ENCODE measurements at places on chromosomes 11 and 22. TPM values are rescaled to one million over a fixed set of nuclear protein-coding genes. Genes with fewer than 3 reads are reported as not detected.

DNA sequence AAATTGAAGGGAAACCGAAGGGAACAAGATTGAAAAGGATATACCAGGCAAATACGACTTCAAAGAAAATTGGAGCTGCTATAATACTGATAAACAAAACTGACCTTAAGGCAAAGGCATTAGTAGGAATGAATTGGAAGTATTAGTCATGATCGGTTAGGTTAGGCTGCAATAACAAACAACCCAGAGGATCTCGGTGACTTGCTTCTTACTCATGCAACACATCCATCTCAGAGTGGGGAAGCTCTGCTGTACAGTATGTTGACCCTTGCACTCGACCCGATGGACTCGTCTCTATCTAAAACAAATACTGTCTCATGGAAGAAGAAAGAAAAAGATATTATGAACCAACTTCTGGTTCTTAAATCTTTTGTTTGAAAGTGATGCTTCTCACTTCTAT is 42.3 kb downstream of the SPATA19 start:
- no peak for DNase-seq

GRCh38 chr11:126992804-126993111 is 7.8 kb downstream of the KIRREL3 start:
- DNase-seq = no peak

The DNAJC4 gene
- 12.7 TPM for total RNA-seq

DNA sequence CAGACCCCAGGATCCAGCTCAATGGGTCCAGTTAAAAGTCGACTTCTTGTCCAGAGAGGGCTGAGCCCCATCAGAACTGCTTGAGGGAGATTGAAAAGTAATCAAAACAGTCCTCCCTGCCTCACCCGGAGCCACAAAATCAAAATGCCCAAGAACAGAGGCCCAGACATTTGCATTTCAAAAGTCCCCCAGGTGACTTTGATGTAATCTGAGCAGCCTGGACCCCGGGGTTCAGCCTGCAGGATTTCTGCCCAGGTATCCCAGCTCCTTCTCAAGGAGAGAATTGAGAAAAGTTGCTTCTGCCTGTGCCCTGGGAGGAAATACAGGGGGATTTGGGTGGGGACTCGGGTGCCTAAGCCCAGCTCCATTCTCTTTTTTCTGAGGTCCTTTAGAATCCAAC is 1385.0 kb downstream of the TBC1D22A start:
- no peak for DNase-seq

DNA sequence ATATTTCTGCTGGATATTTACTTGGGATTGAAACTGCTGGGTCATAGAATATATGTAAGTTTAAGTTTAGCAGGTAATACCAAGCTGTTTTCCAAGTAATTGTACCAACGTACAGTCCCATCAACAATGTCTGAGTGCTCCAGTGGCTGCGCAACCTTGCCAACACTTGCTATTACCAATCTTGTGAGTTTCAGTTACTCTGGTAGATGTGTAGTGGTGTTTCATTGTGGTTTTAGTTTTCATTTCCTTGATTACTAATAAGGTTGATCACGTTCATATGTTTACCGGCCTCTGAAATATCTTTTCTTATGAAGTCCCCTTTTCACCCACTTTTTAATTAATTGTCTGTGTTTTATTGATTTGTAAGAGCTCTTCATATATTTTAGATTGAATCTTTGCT is 370.6 kb upstream of the CADM1 start:
- no peak for DNase-seq

The MAJIN gene
- total RNA-seq = 0.04 TPM

DNA sequence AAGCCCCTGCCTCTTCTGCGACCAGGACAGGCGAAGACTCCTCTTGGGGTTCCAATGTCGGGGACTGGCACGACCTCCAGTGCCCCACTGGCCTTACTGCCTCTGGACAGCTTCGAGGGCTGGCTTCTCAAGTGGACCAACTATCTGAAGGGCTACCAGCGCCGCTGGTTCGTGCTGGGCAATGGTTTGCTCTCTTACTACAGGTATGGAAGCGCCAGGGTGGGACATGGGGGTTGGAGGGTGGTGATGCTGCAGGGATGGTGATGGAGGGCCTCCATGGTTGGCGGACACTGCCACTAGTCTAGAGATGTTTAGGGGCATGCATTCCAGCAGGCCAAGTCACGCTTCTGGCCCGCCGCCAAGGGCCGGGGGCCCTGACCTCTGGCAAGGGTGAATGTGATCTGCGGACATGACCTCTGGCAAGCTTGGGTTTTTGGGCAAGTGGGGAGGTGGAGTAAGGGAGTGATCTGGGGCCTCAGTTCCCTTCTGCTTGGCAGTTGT is 727 bp downstream of the OSBP2 start:
- no peak for DNase-seq

DNA sequence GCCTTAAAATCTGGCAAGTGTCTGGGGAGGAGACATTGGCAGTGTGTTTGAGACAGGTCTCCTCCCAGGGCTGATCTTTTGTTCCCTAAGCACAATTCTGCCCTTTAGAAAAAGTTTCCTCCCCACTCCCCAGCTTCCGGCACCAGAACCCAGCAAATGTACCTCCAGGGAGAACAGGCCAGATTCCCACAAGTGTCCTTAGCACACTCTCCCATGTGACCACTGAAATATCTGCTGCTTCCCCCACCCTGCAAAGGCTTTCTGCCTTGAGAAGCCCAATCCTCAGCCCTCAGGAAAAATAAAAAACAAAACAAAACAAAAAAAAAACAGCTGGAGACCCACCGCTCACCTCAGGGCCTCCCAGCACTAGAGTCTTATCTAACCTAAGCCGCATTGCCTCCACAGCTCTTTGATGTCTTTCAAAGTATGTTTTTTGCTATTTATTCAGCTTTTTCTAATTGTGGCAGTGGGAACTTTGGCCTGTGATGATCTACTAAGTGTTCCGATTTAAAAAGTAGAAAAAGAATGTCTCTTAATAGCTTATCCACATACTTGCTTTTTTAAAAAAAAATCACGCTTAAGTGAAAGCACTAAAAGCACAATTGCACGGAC is 29.0 kb upstream of the FBLN1 start:
- no peak for DNase-seq

The DEFB108B gene
- not detected for total RNA-seq

GRCh38 chr11:102850973-102851745 is 7.8 kb upstream of the MMP3 start:
- DNase-seq = peak; percentile 88

GRCh38 chr22:44625421-44625760 is 76.6 kb upstream of the PRR5 start:
- no peak for DNase-seq

- no peak for DNase-seq
Measured at GRCh38 chr11:101128571-101129202, 926 bp downstream of the PGR start.

The MOV10L1 gene
- 0.18 TPM for total RNA-seq

DNA sequence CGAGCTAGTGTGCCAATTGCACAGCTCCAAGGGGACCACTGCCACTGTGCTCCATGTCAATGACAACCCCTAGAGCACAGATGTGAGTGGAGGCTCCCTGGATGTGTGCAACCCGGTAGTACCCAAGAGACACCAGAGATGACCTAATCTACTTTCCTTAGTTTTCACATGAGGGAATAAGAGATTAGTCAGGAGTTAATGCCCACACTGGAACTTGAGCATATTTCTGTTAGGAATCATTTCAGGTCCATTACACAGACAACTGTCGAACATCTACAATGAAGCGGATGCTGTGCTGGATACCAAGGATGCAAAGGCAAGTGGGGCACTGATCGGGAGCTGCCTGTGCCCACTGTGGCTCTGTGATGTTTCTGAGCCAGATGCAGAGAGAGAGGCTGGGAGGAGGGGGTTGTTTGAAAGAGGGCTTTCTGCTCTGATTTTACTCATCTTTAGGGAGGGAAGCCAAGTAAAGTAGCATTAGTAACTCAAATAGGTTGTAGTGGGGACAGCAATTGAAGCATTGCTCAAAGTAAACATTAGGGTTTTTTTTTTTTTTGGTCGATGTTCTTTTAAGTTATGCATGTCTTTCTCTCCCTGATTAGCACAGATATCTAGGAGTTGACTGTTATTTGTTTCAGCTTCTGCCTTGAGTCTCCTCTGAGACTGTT is 82.5 kb upstream of the SORL1-AS1 start:
- DNase-seq = peak; percentile 64

DNA sequence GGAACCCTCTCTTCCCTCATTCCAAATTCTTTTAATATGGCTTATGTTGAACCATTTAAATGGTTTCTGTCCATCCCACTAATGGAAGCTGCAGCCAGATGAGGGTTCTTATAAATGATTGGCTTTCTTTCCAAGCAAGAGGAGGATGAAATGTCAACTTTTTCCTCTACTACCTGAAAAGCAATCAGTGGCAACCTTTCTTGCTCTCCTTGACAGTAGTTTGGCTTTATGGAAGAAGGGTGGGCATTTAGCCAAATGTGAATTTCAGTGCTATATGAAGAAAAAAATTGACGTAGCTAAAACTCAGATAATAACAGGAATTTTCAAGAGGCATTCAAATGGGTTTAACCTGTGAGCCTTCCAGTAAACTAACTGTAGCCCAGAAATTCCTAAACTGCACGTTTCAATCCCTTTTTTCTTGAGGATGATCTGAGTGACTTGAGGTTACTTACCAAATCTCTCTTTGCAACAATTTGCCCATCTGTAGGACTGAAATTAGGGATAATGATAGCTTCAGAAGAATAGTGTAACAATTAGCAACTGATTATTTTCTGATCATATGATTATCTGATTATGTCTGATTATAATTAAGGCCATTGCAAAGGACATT is 90.9 kb downstream of the EXT2 start:
- DNase-seq = no peak

DNA sequence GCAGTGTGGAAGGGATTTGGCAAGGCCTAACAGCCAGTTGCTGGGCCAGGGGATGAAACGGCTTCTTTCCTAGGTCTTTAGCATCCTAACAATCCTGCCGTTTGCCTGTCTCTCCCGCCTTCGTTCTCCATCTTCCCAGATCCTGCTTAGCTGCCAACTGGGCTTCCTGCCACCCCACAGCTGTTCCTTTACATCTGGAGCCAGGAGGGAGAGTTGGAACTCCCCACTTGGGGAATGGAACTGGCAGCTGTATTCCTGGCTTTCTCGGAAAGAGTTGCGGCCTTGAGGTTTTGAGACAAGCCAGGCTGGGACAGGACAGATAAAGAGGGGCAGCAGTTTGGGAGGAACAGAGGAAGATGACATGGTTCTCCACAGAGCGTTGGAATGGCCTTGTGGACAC is 59.6 kb downstream of the ST3GAL4 start:
- DNase-seq = no peak

GRCh38 chr22:18987765-18988164 is 51.7 kb upstream of the PRODH start:
- DNase-seq = no peak

DNA sequence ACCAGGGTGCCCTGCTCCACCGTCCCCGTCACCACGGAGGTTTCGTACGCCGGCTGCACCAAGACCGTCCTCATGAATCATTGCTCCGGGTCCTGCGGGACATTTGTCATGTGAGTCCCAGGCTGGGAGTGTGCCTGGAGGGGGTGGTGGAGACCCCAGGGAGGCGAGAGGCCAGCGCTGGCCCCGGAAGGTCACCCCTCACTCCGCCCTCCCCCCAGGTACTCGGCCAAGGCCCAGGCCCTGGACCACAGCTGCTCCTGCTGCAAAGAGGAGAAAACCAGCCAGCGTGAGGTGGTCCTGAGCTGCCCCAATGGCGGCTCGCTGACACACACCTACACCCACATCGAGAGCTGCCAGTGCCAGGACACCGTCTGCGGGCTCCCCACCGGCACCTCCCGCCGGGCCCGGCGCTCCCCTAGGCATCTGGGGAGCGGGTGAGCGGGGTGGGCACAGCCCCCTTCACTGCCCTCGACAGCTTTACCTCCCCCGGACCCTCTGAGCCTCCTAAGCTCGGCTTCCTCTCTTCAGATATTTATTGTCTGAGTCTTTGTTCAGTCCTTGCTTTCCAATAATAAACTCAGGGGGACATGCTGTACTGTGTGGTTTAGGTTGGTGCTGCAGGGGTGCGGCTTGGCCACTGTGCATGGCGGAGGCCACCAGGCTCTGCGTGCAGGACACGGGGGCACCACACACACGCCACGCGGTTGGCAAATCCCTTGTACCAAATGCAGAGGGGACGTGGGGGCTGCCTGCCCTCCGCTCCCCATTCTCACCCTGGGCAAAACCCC is 35.4 kb downstream of the MUC2 start:
- no peak for DNase-seq

The CFAP300 gene
- total RNA-seq = 3.5 TPM

GRCh38 chr11:64036087-64037026 is 626 bp downstream of the FLRT1 start:
- no peak for DNase-seq

GRCh38 chr11:74685338-74685737 is 45.9 kb downstream of the CHRDL2 start:
- no peak for DNase-seq

The VWCE gene
- 0.48 TPM for total RNA-seq

GRCh38 chr11:102749101-102749722 is 24.5 kb upstream of the MMP8 start:
- DNase-seq = peak; percentile 88

The MS4A4E gene
- not detected for total RNA-seq

DNA sequence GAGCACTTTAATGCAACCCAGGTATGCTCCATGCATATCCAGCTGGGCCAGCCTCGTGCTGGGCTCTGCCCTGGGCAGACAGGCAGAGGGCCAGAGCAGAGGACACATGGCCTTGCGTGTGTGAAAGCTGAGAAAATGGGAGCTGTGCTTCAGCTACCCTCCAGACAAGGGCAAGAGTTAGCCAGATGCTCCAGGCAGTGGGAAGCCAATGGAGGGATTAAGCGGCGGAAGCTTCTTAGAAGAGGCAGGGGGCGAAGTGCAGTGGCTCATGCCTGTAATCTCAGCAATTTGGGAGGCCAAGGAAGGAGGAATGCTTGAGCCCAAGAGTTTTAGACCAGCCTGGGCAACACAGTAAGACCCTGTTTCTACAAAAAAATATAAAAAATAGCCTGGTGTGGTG is 9.8 kb upstream of the ARHGEF17 start:
- no peak for DNase-seq

DNA sequence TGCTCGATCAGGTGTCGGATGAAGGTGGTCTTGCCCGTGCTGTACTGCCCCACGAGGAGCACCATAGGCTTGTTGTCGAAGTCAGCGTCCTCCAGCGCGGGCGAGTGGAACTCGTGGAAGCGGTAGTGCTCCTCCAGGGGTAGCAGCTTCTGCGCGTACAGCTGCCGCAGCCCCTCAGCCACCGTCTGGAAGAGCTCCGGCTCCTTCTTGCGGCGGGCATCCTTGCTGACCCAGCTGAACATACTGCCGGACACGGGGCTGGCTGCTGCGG is 263 bp downstream of the EHD1 start:
- no peak for DNase-seq

GRCh38 chr11:40506226-40506625 is 953.2 kb downstream of the LRRC4C start:
- DNase-seq = no peak

DNA sequence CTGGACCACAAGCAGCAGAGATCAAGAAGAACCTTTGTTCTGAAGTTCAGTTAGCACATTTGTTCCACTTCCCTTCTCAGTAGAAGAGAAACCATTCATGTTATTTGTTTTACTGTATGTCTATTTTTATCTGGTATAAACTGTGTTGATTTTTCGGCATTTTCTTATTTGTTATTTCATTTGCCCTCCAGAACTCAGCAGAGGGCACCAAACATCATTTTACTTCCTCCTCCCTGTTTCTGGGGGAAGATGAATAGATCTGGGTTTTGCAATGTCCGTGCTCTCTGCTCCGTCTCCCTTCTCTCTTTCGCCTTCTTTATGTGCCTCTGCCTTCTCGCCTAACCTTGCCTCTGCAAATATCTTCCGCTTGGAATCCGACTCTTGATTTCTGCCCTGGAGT is 366.9 kb downstream of the NTM start:
- no peak for DNase-seq
